ENCODE measurements at places on chromosomes 5 and 9. TPM values are rescaled to one million over a fixed set of nuclear protein-coding genes. Genes with fewer than 3 reads are reported as not detected.

PALM2AKAP2 gene
- 16.8 TPM for total RNA-seq

PROB1 gene
- total RNA-seq: 2.8 TPM

SLC34A3 gene
- not detected for total RNA-seq

PCDHGB2 gene
- total RNA-seq: 7.6 TPM

GPX8 gene
- 4.2 TPM for total RNA-seq

LAMC3 gene
- 3.7 TPM for total RNA-seq

SLC24A2 gene
- 11.5 TPM for total RNA-seq

CAPSL gene
- 6.5 TPM for total RNA-seq

BARX1 gene
- not detected for total RNA-seq

LCN12 gene
- total RNA-seq: 0.46 TPM

IFNA2 gene
- total RNA-seq: not detected

GPX3 gene
- total RNA-seq: 9.0 TPM

TCOF1 gene
- 12.7 TPM for total RNA-seq

MLANA gene
- not detected for total RNA-seq

FER gene
- 72.4 TPM for total RNA-seq

TSSK1B gene
- total RNA-seq: not detected

CCL28 gene
- 0.46 TPM for total RNA-seq

RETREG1 gene
- total RNA-seq: 64.4 TPM

IQGAP2 gene
- 21.2 TPM for total RNA-seq

PRRX2 gene
- not detected for total RNA-seq

RGS3 gene
- total RNA-seq: 28.6 TPM

CDH6 gene
- total RNA-seq: 43.4 TPM

WWC1 gene
- 36.2 TPM for total RNA-seq

GFI1B gene
- total RNA-seq: 0.23 TPM

PCDHB7 gene
- 8.5 TPM for total RNA-seq

ZFP2 gene
- 7.6 TPM for total RNA-seq

SPINK4 gene
- total RNA-seq: not detected

GHR gene
- total RNA-seq: 6.0 TPM

SPINK6 gene
- total RNA-seq: not detected

KIF12 gene
- total RNA-seq: 0.92 TPM

XRCC4 gene
- total RNA-seq: 13.1 TPM

PDZD2 gene
- 30.0 TPM for total RNA-seq

GTF3C5 gene
- 25.8 TPM for total RNA-seq

C1QTNF2 gene
- total RNA-seq: 2.5 TPM

JAKMIP2 gene
- total RNA-seq: 55.6 TPM

EGR1 gene
- 1.8 TPM for total RNA-seq

CTXN3 gene
- 8.5 TPM for total RNA-seq

GRXCR2 gene
- total RNA-seq: not detected

ANXA2R gene
- total RNA-seq: 1.6 TPM

FBXO10 gene
- total RNA-seq: 13.6 TPM

IL9 gene
- total RNA-seq: not detected

BHMT2 gene
- 1.2 TPM for total RNA-seq

NKD2 gene
- 5.3 TPM for total RNA-seq

EIF4E1B gene
- 0.46 TPM for total RNA-seq

TTLL11 gene
- total RNA-seq: 42.0 TPM

QRFP gene
- not detected for total RNA-seq

CD180 gene
- 1.2 TPM for total RNA-seq

PCDHGB4 gene
- total RNA-seq: 14.8 TPM

CYSRT1 gene
- 0.92 TPM for total RNA-seq

MXD3 gene
- 4.4 TPM for total RNA-seq

NIPAL4 gene
- total RNA-seq: 0.23 TPM

DENND4C gene
- 70.6 TPM for total RNA-seq

All from diencephalon (tissue), 1 donor.